Stimulated activated CD8-positive, alpha-beta memory T cell treated with anti-CD3 and anti-CD28 coated beads, Interleukin-4, amount 100 ng/mL, for 1 hour (primary cell): ENCODE measurements at places on chromosomes 3 and 15.

- DNase-seq: no peak
Measured at GRCh38 chr3:191151653-191152052, 47.4 kb upstream of the OSTN start.

GRCh38 chr15:51286816-51287215 is 51.6 kb downstream of the CYP19A1 start:
- DNase-seq: no peak

DNA sequence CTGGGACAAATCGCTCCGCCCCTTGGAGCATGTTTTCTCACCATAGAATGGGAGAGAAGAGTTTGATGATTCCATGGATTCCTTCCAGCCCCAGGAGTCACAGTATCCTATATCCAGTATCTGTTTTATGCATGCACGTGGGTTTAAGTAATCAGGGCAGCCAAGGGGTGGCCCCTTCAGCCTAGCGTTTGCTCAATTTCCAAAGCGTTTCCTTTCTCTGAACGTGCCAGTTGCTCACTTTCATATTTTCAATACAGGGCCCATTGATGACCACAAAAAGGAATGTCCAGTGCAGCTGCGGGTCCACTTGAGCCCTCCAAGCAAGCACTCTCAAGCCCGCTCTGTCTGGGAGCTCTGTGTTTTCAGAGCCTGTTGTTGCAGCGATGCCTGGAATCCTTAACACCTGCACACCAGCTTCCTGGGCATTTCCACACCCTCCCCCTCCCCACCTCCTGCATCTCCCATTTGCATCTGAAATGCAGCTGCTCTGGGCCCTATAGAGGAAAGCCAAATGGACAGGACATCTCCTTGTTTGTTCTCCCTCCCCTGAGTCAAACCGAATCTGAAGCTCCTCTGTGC is 164.3 kb upstream of the LPP start:
- no peak for DNase-seq

GRCh38 chr3:13561967-13562366 is 13.0 kb downstream of the FBLN2 start:
- DNase-seq: no peak

DNA sequence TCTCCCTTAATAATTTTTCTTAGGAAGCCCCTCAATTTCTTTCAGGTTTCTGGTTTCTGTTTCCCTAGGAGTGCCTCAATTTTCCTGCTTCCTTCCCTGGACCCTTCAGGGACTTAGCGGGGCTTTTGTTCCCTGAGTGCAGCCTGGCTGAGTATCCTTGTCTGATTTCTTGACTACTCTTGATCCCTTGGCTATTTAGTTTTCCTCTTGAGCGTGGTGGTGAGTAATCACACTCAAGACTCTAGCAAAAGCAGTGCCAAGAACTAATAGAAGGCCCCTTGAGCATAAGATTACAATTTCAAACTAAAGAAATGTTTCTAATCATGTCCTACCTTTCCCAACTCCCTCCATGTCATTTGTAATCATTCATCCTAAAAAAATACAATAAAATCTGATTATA is 94.3 kb upstream of the C3orf80 start:
- no peak for DNase-seq

DNA sequence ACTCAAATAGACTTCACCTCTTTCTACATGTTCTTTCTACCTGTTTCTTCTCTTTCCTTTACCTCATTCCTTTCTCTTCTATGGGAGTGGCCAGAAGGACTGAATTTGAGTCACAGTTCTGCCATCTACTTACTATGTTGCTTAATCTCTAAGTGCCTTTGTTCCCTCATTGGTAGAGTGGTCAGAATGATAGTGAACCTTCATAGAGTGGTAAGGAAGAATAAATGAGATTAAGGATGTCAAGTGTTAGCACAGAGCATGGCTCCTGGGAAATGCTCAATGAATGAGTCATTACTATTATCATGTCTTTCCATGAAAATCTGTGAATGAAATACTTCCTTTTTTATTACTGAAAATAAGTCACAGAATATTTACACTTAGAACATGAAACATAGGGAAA is 17.5 kb downstream of the TMEM207 start:
- no peak for DNase-seq

DNA sequence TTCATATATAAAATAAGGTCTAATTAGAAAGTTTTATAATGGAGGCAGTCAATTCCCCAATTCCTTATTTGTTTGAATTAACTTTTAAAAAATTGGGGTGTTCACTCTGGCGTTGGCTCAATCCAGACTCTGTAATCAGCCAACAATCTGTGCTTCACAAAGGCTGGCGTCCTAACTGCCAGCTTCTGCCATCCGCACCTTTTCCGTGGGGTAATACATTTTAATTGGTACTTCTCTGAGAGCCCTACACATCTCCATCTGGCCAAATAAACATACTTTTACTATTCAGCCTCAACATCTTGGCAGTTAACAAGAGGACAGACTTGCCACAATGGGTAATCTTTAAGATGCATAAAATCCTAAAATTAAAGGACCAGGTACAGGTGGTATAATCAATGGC is 125.2 kb upstream of the CCNL1 start:
- DNase-seq: no peak

- DNase-seq: no peak
Measured at GRCh38 chr3:14210843-14211594, 32.4 kb downstream of the LSM3 start.

GRCh38 chr15:40613080-40613479 is 19.0 kb downstream of the KNL1 start:
- DNase-seq: no peak

GRCh38 chr15:99057697-99058420 is 47.0 kb upstream of the SYNM start:
- no peak for DNase-seq

DNA sequence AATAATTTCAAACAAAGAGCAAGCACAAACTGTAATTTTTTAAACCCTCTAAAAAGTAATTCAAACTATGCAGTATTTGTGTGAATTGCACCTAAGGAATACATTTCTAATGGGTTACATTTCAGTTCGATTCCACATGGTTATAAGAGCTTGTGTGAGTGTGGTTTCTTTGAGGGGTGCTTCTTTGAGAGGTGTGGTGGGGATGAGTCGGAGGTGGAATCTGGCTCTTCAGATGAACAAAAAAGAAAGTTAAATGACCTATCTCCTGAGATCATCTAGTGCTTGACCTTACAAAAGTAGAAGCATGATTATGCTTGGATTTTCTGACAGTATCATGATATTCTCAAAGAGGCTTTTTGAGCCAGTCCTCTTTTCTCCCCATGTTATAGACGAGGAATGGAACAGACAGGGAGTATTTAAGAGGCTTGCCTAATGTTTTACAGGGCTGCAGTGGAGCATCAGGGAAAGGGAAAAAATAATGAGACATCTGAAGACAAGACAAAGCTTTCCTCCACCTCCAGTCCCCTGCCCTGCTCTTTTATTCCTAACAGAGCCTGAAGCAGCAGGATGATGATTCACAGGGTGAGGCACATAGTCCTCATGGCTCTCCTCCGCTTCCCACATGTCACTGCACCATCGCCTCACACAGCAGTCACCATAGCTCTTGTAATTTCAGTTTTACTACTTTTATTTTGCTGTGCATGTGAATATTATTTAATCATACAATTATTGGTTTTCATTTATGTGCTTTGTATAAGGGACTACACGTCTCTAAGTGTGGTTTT is 82.0 kb downstream of the LYSMD4 start:
- no peak for DNase-seq

- DNase-seq: no peak
Measured at GRCh38 chr3:46029953-46030543, 2.8 kb upstream of the XCR1 start.

- DNase-seq: no peak
Measured at GRCh38 chr3:141346418-141346817, 21.9 kb upstream of the ZBTB38 start.

DNA sequence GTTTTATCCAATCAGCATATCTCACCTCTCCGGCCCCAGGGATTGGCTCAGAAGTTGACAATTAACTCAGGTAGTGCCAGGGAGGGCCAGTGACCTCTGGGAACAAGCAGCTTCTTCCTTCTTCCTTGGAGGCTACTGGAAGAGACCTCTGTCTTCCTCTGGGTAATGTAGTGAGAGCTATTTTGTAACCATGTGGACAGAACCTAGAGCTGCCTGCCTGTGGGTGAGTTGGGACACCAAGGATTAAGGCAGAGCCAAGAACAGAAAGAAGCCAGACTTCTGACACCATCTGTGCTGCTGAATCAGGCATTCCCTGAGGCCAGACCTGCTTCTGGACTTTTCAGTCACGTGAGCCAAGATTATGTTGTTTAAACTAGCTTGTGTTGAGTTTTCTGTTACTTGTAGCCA is 5.9 kb upstream of the NDUFAF1 start:
- DNase-seq: no peak

DNA sequence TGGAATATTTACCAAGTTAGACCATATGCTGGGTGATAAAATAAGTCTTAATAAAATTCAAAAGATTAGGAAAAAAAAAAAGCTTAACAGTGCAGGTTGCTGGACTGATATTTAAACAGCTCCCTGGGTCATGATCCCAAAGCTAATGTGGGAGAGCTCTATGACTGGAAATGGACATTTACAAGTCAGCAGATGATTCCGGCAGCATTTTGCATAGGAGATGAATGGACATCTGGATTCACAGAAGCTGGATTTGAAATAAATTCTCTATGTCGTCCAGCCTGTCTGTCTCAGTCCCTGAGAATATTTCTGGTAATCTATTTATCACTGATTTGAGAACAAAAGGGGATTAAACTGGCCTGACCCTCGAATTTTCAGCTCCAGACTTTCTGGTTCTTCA is 52.3 kb upstream of the KLHL25 start:
- no peak for DNase-seq

GRCh38 chr3:48472673-48472922 is 26.1 kb downstream of the ATRIP start:
- DNase-seq: no peak

DNA sequence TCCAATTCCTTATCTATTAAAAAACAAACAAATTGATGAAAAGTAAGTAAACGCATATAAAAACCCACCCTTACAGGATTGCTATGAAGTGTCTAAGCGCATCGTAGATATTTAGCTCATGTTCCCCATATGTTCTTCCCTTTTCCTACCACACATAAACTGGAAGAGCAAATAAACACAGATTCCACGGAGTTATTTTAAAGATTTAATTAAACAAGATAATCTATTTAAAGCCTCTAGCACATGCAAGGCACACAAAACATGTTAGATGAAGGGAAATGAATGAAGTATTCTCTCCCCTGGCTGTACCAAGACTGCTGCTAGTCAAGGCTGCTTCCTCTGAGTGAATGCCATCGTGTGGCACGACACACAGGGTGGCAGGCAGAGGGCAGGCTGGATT is 78.4 kb upstream of the FGF12 start:
- DNase-seq: no peak

DNA sequence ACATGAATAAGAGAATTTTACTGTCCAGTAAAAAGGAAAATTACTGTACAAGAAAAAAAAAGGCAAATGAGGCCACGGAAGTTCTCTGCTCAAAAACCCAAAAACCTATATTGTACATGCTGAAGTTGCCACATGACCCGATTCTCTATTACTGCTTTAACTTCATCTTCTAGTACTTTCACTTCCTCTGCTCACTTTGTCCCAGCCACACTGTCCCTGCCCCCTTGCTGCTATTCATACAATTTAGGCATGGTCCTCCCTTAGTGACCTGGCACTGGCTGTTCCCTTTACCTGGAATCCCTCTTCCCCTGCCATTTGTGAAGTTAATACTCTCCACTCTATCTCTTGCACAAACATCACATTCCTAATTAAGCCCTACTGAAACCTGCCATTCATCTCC is 457.4 kb downstream of the MAGI1 start:
- no peak for DNase-seq

- DNase-seq: no peak
Measured at GRCh38 chr15:74893627-74894026, 3.8 kb downstream of the MPI start.

- no peak for DNase-seq
Measured at GRCh38 chr15:84891339-84891738, 6.9 kb downstream of the SLC28A1 start.

DNA sequence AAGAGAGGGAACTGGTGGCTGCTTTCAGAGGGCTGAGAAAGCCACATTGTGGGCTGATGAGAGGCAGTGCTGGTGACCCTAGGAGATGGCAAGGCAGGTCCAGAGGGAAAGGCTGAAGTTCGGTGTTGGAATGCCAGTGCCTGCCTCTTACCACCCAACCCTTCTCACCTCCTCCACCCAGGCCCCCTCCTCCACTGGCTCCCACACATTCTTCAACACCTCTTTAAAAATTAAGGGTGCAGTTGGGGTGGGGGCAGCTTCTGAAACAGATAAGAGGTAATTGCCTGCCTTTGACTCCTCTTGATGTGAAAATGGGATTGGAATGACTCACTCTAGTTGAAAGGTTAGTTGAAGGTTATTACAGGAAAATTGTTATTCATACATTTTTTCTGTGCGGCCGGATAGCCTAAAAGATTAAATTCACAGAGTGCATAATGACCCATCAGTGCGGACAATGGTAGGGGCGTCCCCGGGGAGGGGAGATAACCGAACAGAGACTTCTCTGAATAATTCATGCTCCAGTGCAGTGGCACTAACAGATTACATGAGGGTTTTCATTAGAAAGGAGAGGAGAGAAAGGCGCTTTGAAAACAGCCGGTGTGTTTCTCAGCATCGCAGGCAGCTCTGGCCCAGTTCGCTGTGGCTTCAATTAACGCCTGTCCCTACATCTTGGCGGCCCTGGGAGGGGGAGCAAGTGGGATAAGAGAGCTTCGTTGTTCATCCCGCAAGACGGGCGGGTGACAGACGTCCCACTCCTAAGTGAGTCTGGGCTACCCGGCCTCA is 212.4 kb downstream of the TLE3 start:
- DNase-seq: no peak

DNA sequence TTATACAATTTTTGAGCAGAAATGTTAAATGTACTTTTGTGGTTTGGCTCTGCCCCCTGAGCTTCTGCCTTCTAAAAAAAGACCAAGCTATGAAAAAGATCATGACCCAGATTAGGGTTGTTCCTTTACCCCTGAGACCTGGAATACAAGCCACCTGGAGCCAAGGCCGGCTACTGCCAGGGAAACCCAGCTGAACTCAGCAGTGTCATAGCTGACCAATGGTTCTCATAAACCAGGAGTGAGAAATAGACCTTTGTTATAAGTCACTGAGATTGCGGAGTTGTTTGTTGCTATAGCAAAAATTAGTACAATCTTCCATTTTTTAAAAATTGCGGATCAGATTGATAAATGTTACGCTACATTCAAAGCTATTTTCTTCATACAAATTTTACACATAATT is 1261.7 kb downstream of the ROBO1 start:
- DNase-seq: no peak

GRCh38 chr15:38130740-38131498 is 121.7 kb upstream of the SPRED1 start:
- DNase-seq: no peak

DNA sequence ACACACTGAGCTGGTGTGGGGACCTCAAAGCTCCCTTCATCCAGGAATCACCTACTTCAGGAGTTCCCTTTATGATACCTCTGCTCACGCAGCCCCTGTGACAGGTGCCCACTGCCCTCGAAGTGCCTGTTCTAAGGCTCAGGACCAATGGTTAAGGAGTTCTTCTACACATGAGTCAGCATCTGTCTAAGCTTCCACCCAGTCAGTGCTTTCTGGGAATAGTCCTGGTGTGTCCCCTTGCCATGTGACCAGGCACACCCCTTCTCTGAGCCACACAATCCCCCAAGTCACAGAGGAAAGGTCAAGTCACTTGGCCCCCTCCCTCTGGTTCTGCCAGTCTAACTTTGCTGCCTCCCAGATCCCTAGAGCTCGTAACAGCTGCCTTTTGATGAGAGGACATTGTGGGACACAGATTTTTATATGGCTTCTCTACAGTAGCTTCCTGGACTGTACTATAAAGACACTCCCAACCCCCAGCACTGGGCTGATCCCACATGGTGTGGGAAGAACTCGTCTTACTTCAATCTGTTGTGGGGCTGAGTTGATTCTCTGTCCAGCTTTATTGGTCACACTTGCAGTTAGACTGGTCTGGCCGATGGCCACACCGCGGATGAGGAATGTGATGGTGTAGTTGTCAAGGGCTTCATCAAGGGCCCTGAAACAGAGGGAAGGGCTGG is 78.8 kb downstream of the NUP210 start:
- no peak for DNase-seq
